ENCODE measurements at places on chromosomes 4 and X. TPM values are rescaled to one million over a fixed set of nuclear protein-coding genes. Genes with fewer than 3 reads are reported as not detected.

The ZCCHC18 gene
- 18.4 TPM for total RNA-seq

GRCh38 chr4:3122081-3122563, 47.6 kb downstream of the HTT start:
- DNase-seq: no peak

DNA sequence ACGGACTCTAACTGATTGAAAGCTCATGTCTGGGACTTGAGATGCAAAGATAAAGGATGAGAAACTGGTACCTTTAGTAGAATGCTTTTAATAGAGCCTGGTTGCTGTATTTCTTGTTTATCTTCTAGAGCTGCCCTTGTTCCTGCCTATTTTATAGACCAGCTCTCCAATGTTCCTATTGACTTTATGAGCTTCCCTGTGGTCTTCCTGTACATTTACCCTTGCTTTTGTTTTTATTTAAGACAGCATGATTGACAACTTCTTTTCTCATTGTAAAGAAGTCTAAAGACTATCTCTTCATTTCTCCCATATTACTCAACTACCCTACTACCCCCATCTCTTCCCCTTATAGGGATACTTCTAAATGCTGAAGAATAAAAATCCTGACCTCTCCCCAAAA, 174.7 kb downstream of the UGT8 start:
- no peak for DNase-seq

The DAPP1 gene
- 15.0 TPM for total RNA-seq

The BEND4 gene
- 0.73 TPM for total RNA-seq
